ENCODE measurements at places on chromosomes 3 and 15.
A peak's percentile ranks its signal among the peaks of the same experiment; 100 is the strongest.

DNA sequence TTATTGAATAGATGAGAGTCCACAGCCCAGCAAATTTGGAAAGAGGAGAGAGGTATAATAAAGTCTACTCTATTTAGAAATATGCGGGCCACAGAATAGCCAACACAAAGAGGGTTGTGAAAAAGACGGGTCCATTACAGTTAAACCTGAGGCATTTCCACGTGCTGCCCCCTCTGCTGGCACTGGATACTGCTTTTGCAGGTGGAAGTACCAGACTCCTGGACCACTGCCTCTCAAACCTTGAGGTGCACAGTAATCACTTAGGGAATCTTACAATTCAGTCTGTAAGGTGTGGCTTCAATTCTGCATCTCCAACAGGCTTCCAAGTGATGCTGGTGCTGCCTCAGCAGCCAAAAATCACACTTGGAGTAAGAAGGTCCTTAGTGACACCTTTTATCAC lies 3.0 kb upstream of the TFDP2 start:
- peak; percentile 15 for DNase-seq

DNA sequence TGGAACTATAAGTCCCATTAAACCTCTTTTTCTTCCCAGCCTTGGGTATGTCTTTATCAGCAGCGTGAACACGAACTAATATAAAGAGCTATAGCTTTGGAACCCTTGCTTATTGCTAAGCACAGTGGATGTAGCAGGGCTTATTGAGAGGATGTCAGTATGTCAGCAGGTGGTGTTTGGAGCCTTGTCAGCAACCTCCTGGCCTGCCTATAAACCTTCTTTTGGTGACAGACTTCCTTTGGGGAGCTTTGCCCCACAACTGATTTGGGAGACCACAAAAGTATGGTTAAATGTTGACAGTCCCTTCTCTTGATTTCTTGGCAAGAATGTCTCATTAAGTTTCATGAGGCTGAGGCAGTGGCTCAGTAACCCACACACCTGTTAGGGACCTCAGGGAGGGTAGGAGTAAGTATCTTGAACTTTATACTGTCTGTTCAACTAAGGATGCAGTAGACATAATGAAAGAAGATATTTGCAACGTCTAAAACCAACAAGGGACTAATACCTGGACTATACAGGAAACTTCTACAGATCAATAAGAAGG lies 14.8 kb downstream of the CCNDBP1 start:
- DNase-seq: no peak

DNA sequence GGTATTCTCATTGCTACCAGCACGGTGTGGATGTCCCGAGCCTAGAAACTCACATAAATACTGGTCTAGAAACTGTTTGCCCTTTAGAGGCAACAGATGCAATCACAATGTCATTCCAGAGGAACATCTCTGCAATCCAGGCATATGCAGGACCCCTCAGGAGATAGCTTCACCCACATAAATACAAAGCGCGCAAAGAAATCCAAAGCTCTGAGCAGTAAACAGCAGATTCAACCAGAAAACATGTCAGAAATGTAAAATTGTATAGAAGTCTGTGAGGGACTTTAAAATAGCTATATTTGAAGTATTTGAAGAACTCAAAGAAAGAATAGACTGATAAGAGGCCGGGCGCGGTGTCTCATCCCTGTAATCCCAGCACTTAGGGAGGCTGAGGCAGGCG lies 291.7 kb downstream of the FAM43A start:
- DNase-seq: no peak

DNA sequence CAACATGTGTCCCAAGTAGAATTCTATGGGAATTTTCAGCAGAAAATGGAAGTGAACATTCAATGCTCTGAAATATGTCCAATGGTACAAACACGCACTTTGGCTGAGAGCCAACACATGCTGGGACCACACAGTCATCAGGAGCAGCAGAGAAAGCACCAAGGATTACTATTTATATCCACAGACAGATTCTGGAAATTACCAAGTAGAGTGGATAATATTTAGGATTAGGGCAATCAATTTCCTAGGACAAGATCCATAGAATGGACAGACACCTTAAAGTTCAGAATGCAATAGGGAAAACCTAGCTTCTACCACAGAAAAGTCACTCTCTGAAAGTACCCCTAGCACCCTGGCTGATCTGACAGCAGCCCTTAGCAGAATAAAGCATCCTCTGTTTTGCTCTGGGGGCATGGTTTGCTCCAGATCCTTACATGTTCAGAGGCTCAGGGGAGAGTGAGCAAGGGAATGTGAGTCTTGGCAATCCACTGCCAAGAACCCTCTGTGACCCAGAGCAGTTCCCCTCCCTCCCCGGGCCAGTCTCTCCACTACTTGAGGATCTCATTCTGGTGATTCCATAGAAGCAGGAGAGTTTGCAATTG lies 206.0 kb upstream of the WNT5A start:
- no peak for DNase-seq

- DNase-seq: no peak
Measured at GRCh38 chr3:31456373-31456772, 76.4 kb upstream of the STT3B start.

DNA sequence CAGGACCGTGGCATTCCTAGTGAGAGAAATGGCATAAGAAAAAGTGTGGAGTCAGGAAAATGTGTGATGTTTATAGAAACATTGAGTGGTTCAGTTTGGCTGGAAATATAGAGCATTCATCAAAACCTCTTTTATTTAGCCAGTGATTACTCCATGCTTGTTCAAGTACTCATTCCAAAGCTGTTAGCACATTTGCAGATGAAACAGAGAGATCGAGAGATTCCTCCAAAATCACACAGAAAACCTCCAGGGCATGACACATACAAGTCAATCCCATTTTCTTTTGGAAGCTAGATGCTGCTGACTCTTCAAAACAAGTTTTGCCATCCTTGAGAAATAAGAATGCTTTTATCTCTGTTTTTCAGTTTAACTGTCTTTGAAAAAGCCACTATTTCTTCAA lies 11.5 kb upstream of the MB21D2 start:
- DNase-seq: peak; percentile 73

DNA sequence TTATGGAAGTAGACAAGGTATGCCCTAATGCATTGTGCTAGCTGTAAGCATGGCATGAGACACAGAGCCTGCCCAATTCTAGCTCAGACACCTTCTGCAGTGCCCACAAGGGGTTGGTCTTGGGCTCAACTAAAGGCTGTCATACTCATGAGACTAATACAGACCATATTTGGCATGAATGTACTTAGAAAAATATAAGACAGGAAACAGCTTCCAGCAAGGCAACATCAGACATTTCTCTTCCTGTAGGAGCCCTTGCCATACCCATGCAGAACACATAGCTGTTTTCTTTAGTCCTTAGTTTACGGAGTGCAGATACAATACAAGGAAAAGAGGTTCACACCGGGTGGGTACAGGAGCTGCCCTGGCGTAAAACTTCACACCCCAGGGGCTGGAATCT lies 30.5 kb upstream of the NR1I2 start:
- no peak for DNase-seq

GRCh38 chr3:101414121-101414520 lies 93.7 kb upstream of the IMPG2 start:
- no peak for DNase-seq

Data from DMS53 (cell line).